ENCODE measurements at places on chromosomes 6 and 20.

DNA sequence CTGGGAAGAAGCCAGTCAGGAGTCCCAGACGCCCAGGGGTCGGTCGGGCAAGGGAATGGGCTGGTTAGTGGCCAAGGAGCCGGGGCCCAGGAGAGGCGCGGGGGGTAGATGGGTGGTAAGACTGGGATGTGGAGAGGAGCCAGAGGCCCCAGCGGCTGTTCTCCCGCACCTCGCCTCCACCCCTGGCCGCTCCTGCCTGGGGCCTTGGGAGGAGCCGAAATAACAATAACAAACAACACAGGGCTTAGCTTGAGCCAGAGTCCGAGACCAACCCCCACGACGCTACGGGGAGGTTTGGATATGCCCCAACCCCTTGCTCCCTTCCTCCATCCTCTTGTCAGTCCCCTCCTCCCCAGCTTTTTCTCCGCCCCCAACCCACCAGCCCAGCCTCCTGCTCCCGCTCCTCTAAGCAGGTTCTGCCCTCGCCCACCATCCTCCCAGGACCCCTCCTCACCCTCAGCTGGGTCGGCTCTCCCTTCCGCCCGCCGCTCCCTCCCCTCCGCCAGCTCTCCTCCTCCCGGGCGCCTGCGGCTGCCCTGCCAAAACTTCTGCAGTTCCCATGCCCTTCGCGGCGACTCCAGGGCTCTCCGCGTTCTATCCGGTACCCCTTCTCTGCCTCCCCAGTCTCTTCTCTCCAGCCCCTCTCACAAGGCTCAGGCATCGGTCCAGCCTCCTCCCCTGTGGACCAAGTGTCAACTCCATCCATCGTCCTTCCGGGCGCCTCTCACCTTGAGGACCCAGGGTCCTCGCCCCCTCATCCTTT, 1.1 kb downstream of the RNF39 start:
- no peak for DNase-seq

DNA sequence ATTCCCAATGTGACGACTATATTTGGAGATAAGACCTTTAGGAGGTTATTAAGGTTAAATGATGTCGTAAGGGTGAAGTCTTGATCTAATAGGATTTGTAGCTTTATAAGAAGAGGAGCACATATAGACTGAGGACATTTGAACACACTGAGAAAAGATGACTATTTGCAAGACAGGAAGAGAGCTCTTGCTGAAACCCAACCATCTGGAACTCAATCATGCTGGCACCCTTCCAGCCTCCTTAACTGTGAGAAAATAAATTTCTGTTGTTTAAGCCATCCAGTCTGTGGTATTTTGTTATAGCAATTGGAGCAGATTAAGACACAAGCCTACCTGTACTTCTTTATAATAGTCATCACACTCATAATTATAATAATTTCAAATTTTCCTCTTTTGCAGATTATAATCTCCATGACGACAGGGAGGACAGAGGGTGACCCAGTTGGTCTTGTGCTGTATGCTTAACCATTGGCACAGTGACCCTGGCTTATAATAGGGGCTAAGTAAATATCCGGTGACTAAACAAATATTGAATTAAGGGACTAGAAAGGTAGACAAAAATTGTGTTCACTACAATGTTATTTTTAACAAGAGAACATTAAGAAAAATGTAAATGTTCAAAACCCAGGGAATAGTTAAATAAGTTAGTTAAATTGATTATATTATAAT, 206.4 kb upstream of the HDDC2 start:
- DNase-seq: peak; percentile 41

GRCh38 chr6:168048724-168049025, 30.3 kb downstream of the FRMD1 start:
- DNase-seq: no peak

DNA sequence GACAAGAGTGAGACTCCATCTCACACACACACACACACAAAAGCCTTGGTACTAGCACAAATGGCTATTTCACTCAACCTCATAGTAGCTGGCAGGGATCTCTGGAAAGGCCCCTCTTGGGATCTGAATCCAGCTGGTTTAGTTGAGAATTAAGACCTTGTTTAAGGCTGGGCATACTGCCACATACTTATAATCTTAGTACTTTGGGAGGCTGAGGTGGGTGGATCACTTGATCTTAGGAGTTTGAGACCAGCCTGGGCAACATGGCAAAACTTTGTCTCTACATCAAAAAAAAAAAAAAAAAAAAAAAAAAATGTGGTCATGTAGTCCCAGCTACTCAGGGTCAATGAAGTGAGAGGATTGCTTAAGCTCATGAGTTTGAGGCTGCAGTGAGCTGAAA, 628.3 kb downstream of the MMUT start:
- no peak for DNase-seq

DNA sequence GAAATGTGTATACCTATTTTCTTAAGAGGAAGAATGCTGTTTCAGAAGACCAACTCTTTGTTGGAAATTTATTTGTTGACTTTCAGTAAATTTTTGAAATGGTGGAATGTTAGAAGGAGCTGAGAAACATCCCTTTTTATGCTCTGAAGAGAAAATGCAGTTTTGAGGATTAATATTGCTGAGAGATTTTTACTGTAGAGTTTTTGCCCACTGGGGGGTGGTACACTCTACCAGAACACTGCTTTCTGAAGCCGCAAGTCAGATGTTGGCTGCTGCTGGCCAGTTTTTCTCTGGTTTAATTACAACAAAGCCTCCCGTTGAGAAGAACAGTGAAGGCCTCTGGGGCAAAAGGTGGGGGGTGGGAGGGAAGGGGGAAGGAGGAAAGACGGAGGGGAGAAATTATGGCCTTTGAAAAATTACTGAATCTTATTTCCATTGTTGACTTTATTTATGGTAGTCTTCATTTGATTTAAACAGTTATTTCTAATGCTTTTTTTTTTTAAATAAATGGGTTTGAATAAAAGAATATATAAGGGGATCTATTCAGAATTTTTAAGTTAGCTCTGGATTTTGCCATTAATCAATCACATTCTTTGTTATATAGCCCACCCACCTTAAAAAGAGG, 3.0 kb downstream of the FLRT3 start:
- no peak for DNase-seq

DNA sequence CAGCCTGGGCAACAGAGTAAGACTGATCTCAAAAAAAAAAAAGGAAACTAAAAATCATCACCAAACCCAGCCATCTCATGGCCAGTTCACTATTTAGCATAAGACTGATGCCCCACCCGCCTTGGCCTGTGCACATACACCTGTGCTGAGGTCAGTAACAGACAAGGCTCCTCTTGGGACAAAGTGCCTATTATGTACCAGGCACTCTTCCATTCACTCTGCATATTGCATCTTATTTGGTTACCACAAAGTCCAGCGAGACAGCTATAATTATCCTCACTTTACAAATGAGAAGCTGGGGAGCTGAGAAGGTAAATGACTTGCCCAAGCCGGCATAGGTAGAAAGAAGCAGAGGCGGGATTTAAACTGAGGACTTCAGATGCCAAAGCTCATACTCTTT, 3.8 kb downstream of the PTPRT start:
- peak; percentile 95 for DNase-seq

- no peak for DNase-seq
Measured at GRCh38 chr6:163717106-163717764, 302.7 kb downstream of the QKI start.

DNA sequence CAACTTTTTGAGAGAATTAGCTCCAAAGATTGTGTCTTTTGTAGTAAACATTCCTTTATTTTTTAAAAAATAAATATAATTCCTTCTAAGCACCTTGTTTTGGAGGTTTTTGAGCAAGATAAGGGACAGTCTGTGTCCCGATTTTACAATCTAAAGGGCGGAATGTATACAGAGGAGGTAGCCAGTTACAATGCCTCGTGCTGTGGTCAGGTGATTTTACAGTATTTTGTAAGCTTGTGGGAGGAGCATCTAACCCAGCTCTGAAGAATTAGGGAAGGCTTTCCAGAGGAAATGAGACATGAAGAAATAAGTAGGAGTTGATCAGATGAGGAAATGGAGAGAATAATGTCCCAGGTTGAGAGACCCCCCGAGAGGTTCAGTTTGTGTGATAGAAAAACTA, 1.3 kb downstream of the HINT3 start:
- DNase-seq: peak; percentile 62

DNA sequence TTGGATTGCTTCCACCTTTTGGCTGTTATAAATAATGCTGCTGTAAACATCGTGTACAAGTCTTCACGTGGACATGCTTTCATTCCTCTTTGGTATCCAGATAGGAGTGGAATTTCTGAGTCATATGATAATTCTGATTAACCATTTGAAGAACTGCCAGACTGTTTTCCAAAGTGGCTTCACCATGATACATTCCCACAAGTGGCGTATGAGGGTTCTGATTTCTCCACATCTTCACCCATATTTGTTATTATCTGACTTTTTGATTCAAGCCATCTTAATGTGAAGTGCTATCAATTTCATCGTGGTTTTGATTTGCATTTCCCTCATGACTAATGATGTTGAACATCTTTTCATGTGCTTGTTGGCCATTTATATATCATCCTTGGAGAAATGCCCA, 2.9 kb upstream of the SNRPB start:
- DNase-seq: peak; percentile 80

DNA sequence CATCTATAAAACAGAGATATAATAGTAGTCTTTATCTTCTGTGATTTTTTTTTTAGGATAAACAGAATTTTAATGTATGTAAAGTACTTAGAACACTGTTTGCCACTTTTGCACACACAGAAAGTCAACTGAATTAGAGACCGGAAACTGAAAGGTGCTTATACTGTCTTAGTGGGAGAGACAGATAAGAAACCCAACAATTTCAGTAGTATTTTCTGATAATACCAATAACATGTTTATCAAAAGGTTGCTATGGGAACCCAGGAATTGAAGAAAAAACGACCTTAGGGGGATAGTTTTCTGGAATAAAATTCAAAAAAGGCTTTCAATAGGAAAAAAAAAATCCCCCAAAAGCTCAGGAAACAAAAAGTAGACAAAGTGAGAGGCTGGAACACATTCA, 138.6 kb downstream of the BCKDHB start:
- DNase-seq: no peak

- no peak for DNase-seq
Measured at GRCh38 chr6:170110201-170111140, 180.4 kb downstream of the DLL1 start.

GRCh38 chr20:59988141-59988540, 29.9 kb downstream of the CDH26 start:
- no peak for DNase-seq

DNA sequence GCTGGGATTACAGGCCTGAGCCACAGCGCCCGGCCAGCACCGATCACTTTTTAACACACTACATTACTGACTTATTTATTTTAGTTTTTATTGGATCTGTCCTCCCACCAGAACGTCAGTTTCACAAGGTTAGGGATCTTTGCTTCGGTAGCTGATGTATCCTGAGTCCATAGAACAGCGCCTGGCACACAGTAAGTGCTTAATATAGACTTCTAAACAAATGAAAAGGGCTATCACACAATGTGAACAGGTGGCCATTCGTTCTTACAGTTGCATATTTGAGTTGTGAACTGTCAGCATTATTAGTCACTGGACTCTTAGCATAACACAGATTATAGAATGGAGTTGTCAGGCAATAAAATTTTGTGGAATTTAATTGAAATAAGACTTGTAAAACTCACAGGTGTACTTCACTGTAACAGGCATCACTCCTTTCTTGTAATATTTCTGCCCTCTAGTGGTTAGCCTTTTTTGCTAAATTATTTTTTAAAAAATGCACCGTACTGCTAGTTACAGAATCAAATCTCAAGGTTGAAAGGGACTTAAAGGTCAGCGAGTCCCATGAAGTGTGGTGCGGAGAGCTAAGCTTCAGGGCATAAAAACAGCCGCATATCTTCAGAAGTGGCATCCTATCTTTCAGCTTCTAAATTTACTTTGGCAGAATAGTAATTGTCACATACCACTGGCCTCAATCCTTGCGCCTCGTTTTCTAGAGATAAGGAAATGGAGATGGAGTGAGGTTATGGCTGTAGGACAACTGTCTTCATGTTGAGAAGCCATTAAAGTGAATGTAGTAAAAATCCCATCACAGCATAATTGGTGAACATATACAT, 3.4 kb upstream of the TBC1D7 start:
- DNase-seq: peak; percentile 79

DNA sequence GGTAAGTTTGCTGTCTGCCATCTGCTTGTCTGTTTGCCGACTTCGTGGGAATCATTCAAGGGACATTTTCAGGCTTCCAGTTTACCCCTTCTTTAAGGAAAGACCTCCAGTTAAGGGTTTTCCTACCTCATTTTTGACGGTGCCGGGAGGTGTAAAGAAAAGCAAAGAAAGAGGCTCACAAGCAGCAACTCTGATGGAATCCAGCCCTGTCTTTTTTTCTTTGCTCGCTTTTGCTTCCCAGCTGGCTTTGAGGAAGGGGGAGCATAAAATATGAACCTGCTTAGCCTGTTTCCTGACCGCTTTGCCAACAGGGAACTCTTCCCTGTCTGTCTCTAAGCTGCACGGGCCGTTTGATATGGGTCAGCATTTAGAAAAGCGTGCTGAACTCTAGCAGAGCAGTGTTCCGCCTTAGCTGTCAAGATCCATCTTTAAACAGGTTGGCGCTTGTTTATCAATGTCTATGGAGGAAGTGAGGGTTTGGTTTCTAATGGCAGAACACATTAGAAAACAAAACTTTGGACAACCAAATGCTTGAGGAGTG, 13.8 kb downstream of the SYTL3 start:
- DNase-seq: no peak

- no peak for DNase-seq
Measured at GRCh38 chr6:25743868-25744267, 10.7 kb upstream of the SLC17A4 start.

GRCh38 chr6:38034274-38034914, 214.9 kb downstream of the ZFAND3 start:
- peak; percentile 48 for DNase-seq

GRCh38 chr20:4962241-4962855, 39.0 kb downstream of the SLC23A2 start:
- no peak for DNase-seq

DNA sequence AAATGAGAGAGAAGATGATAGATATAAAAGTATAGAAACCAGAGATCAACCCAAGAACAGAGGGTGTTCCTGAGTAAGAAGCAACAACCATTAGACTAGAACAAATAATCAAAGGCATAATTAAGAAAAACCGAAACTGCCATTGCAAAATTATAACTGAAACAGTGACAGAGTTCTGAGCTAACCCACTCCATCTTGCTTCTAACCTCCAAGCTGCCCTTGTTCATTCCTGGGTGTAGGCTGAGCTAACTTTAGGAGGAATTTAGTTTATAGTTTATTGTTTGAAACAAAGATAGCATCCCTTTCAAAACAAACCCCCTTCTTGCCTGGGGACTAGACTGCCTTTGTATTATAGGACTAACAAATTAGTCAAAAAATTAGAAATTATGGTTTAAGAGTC, 56.1 kb upstream of the PRND start:
- no peak for DNase-seq

GRCh38 chr20:32483351-32484224, 101.5 kb downstream of the NOL4L start:
- peak; percentile 62 for DNase-seq

DNA sequence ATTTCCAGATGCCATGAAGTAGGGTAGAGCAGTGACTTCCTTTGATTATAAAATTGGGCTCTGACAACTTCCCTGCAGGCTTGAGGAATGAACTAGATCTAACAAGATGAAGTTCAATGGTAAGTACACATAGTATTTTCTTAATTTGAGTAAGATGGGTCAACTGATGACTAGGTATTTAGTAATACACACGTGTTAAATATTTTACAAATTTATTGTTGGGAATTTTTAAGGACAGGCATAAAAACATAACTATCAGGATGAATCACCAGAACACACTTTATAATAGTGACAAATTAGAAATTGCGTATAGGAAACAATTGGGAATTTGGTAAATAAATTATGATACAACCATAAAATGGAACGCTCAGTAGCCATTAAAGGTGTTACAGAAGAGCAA, 762.4 kb upstream of the SLC35B3 start:
- no peak for DNase-seq

Data from Karpas-422 (cell line).